T-cell (primary cell): ENCODE measurements at places on chromosomes 12 and 14. TPM values are rescaled to one million over a fixed set of nuclear protein-coding genes. Genes with fewer than 3 reads are reported as not detected.

The TAS2R20 gene
- total RNA-seq = 1.7 TPM

The TRHDE gene
- not detected for total RNA-seq

GRCh38 chr12:69896653-69897381 is 71.8 kb downstream of the MYRFL start:
- no peaks in the 10 kb centered on the region for H3K4me1 ChIP-seq
- no peaks in the 10 kb centered on the region for H3K36me3 ChIP-seq
- DNase-seq = no peak
- no peak overlapping the region for H3K4me3 ChIP-seq
- peaks cover 2% of the 10 kb centered on the region for H3K27me3 ChIP-seq
- H3K27ac ChIP-seq = no peak overlapping the region

GRCh38 chr12:132151766-132152410 is 7.6 kb downstream of the NOC4L start:
- no peak overlapping the region for H3K27ac ChIP-seq
- DNase-seq = no peak
- H3K4me1 ChIP-seq = no peaks in the 10 kb centered on the region
- no peaks in the 10 kb centered on the region for H3K27me3 ChIP-seq

- no peak overlapping the region for H3K4me3 ChIP-seq
- H3K4me1 ChIP-seq = no peaks in the 10 kb centered on the region
- DNase-seq = no peak
- no peaks in the 10 kb centered on the region for H3K27me3 ChIP-seq
These were observed 75.5 kb downstream of the POLR3B start for GRCh38 chr12:106433055-106433454.

GRCh38 chr14:106837870-106838269 is 1311.5 kb downstream of the TMEM121 start:
- no peaks in the 10 kb centered on the region for H3K36me3 ChIP-seq
- H3K4me1 ChIP-seq = no peaks in the 10 kb centered on the region
- DNase-seq = no peak
- H3K27me3 ChIP-seq = no peaks in the 10 kb centered on the region
- H3K27ac ChIP-seq = no peak overlapping the region

- no peaks in the 10 kb centered on the region for H3K27me3 ChIP-seq
- no peak overlapping the region for H3K27ac ChIP-seq
- no peak overlapping the region for H3K4me3 ChIP-seq
These were observed 14.6 kb downstream of the SLC38A4 start for GRCh38 chr12:46811185-46811584.

- H3K36me3 ChIP-seq = no peaks in the 10 kb centered on the region
- no peaks in the 10 kb centered on the region for H3K4me1 ChIP-seq
- H3K4me3 ChIP-seq = no peak overlapping the region
- no peak overlapping the region for H3K27ac ChIP-seq
- no peaks in the 10 kb centered on the region for H3K27me3 ChIP-seq
These were observed 269.4 kb upstream of the ALG10 start for GRCh38 chr12:33752854-33753253.

DNA sequence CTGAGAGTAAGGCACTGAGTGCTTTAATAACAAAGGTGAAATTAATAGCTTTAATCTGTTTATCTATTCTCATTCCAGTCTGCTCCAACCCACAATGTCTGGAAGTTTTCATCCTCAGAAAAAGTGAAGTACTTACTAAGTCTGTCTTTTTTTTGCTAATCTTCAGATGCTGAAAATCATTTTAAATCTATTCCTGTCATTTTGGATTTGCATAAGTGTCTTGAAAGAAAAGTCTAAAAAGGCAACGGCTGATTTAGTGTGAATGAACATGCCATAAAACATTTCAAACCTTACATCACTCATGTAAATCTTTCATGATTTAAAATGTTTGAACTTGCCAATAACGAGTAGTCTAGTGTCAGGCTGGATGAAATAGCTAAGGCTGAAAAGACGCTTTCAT is 685.6 kb downstream of the RPS29 start:
- H3K27ac ChIP-seq = no peak overlapping the region
- H3K4me1 ChIP-seq = no peaks in the 10 kb centered on the region
- no peak for DNase-seq
